NCI-H526 (cell line): ENCODE measurements at places on chromosomes 4 and X.

GRCh38 chr4:127503111-127503510, 129.6 kb upstream of the INTU start:
- no peak for DNase-seq

GRCh38 chr4:82773057-82773456, 25.5 kb downstream of the SCD5 start:
- no peak for DNase-seq

DNA sequence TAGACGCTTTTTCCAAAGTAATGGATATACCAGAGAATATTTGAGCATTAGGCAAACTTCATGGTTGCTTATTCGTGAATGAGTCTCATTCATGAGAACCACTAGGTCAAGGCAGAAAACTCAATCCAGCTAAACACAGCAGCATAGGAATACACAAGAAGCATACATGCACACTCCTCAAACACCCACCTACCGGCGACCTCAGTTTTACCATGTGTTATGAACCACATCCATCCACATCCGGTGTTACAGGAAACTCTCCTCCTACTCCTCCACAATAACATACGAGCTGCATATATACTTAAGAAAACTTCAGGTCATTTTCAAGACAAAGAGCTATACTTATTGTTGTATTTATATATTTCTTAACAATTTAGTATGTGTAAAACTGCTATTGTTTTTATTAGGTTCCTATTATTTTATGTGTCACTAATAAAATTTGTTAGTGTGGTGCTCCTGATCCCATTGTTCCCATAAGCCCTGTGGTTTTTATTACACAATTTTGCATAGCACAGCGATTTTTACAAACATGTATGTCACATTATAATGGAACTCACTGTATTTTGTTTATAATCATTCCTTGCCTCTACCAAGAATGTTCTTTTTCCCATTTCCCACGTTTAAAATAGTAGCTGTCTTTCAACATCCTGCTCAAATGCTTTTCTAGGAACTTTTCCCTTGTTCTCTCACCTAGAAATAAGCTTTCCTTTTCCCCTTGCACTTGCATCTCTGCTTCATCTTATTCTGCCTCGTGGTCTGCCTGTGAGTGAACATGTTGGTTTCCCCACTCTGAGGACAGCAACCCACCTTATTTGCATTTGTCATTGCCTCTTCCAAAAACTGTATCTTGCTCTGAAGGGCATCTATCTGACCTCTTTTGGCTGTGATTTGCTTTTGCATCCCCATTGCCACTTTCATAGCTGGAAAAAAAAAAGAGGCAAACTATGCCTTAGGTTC, 48.3 kb downstream of the STBD1 start:
- DNase-seq, result no peak

GRCh38 chrX:123685232-123685631, 47.6 kb downstream of the THOC2 start:
- DNase-seq, result no peak

- DNase-seq, result no peak
These were observed 10.8 kb downstream of the LARP7 start for GRCh38 chr4:112647785-112648184.

GRCh38 chr4:172919269-172919668, 249.3 kb upstream of the GALNT7 start:
- DNase-seq, result no peak

DNA sequence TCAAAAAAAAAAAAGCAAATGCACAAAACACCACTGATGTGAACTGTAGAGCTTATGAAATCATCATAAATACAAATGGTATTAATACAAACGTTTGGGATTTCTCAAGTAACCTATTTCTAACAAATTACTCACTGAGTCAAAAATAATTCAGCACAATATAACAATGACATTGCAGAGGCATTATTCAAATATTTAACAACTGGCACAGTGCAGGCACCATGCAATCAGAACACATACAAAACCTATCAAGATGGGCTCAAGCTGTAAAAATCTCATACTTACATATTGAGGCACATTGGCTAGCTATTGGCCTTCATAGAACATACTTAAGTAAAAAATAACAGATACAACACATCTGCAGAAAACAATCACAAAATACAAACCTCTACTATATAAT, 81.1 kb downstream of the LRBA start:
- DNase-seq, result no peak

GRCh38 chr4:151407466-151408379, 1.3 kb upstream of the FHIP1A start:
- DNase-seq, result no peak

- DNase-seq, result no peak
These were observed 61.6 kb upstream of the TMEM33 start for GRCh38 chr4:41873380-41874295.

- DNase-seq, result no peak
These were observed 420.5 kb upstream of the CPEB2 start for GRCh38 chr4:14581741-14582140.
